ENCODE measurements at places on chromosomes 12 and 14. TPM values are rescaled to one million over a fixed set of nuclear protein-coding genes. Genes with fewer than 3 reads are reported as not detected.
A peak's percentile ranks its signal among the peaks of the same experiment; 100 is the strongest.

Gene BRAP
- total RNA-seq: 15.8 TPM

DNA sequence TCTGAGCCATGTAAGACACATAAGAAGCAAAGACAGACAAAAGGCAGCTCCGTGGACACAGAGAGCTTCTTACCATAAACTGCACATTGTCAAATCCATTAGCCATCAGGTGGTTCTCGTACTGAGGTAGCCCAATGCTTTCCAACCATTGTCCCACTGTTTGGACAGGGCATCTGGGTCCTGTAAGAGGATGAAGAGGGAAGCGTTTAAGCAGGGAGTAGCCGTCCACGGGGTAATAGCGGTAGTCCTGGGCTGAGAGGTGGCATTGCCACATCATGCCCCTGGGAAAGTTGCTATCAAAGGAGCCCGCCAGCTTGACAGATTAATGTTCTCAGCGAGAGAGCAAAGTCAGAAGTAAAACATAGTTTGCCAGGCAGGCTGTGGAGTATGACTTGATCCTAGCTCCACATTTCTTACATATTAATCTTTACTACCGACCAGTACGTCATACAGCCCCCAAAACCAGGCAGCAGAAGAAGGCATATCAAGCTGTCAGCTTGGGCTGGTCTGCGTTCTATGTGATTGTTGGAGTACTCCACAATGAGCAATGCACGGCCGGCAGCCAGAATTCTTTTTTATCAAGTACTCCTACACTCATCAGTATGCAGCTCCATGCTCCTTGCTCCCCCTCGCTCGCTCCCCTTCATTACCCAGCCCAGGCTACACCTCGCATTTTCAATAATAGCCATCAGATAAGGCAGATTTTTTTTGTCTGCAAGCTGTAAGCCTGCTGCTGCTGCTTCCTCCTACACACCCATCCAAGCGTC, 493.2 kb upstream of the GARIN6 start:
- no peaks in the 10 kb centered on the region for H3K4me1 ChIP-seq
- no peaks in the 10 kb centered on the region for H3K36me3 ChIP-seq
- H3K27me3 ChIP-seq: no peaks in the 10 kb centered on the region
- H3K4me3 ChIP-seq: no peak overlapping the region
- no peak overlapping the region for H3K27ac ChIP-seq

- H3K27ac ChIP-seq: no peak overlapping the region
- H3K27me3 ChIP-seq: no peaks in the 10 kb centered on the region
- no peaks in the 10 kb centered on the region for H3K36me3 ChIP-seq
- no peak overlapping the region for H3K4me3 ChIP-seq
These were observed 72.5 kb upstream of the ATP2B1 start for GRCh38 chr12:89781156-89781555.

DNA sequence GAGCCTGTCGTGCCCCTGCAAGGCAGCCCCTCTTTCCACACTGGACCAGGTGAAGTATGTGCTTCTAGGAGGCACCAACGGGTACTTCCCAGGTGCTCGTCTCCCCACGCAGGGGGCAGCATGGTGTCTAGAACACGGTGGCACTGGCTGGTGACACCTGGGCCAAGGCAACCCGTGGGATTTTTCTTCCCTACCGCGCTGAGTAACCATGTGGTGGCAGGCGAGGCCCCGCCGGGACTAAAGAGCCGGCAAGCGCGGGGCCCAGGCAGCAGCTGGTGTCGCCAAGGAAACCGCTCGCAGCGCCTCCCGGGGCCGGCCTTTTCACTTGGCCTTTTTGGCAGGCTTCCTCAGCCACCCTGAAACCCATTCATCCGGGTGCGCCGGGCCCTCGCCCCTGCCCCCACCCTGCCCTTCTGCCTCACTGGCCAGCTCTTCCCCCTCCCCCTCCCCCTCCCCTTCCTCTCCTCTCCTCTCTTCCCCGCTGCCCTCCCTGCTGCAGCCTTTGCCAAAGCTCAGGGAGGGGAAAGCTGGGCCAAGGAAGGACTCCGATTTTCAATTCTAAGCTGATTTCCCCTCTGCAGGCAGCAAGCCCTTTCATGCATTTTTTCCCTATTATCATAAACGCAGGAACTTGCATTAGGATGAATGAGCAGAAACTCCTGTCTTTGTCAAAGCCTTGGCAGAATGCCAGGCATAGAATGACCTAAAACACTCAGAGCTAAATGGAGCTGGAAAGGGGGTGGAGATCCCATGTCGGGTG, 81.2 kb downstream of the IRF2BPL start:
- H3K4me1 ChIP-seq: peaks cover 10% of the 10 kb centered on the region
- no peaks in the 10 kb centered on the region for H3K36me3 ChIP-seq
- no peaks in the 10 kb centered on the region for H3K27me3 ChIP-seq
- peak overlapping the region; percentile 48 for H3K27ac ChIP-seq
- peak overlapping the region; percentile 19 for H3K4me3 ChIP-seq
- DNase-seq: peak; percentile 93

Gene LPAR5
- 26.7 TPM for total RNA-seq

Gene SERPINA6
- total RNA-seq: not detected

GRCh38 chr14:55425091-55425490, 13.5 kb upstream of the ATG14 start:
- no peak for DNase-seq
- H3K27me3 ChIP-seq: no peaks in the 10 kb centered on the region
- no peak overlapping the region for H3K4me3 ChIP-seq
- H3K4me1 ChIP-seq: no peaks in the 10 kb centered on the region
- H3K36me3 ChIP-seq: no peaks in the 10 kb centered on the region

Gene CABP1
- not detected for total RNA-seq

DNA sequence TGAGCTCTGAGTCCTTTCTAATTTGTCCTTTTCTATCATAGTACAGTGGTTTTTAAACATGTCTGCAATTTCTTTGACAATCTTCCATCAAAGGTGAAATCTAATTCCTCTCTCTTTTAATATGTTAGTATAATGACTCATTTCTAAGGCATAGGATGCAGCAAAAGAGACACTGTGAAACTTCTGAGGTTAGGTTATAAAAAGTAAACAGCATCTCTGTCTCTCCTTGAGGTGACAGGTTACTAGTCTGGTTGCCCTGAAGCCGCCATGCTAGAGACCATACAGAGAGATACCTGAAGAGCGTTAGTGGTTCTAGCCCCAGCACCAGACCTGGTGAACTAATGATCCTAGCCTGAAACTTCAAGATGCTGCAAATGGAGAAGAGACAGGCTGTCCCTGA, 114.3 kb downstream of the PPM1A start:
- no peak overlapping the region for H3K4me3 ChIP-seq
- H3K27me3 ChIP-seq: no peaks in the 10 kb centered on the region
- DNase-seq: no peak
- no peak overlapping the region for H3K27ac ChIP-seq
- no peaks in the 10 kb centered on the region for H3K4me1 ChIP-seq

DNA sequence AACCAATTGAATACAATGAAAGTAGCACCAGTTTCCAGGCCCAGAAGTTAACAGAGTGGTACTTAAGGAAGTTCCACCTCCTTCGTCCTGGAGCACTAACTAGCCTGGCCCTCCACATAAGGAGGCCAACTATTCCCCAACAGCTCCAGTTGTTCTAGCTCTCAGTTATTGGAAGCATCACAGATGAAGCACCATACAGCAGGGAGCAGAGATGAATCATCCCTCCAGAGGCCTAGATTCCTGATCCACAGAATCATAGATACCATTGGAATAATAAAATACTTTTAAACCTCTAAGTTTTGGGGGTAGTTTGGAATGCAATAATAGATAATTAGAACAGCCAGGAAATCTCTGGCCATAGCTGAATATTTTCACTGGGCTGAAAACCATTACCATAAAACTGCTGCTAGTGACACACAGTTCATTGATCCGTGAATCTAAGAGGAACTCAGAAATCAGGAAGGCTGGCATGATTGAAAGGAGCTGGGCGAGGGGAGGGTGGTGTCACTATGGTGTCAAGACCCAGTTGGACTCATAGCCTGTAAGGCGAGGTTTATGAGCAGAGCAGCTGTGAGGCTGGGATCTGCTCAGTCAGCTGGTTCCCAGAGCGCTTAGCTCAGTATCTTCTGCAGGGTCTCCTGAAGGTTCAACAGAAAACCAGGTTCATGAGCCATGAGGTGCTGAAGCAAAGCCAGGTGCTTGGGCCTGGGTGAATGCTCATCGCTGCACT, 371.4 kb upstream of the TMTC1 start:
- no peak overlapping the region for H3K27ac ChIP-seq
- H3K36me3 ChIP-seq: no peaks in the 10 kb centered on the region
- no peak overlapping the region for H3K4me3 ChIP-seq
- no peak for DNase-seq
- no peaks in the 10 kb centered on the region for H3K27me3 ChIP-seq

GRCh38 chr12:71873821-71874220, 34.3 kb downstream of the TBC1D15 start:
- peaks cover 28% of the 10 kb centered on the region for H3K36me3 ChIP-seq
- H3K4me3 ChIP-seq: no peak overlapping the region
- no peak overlapping the region for H3K27ac ChIP-seq
- DNase-seq: no peak
- H3K4me1 ChIP-seq: no peaks in the 10 kb centered on the region
- H3K27me3 ChIP-seq: no peaks in the 10 kb centered on the region

DNA sequence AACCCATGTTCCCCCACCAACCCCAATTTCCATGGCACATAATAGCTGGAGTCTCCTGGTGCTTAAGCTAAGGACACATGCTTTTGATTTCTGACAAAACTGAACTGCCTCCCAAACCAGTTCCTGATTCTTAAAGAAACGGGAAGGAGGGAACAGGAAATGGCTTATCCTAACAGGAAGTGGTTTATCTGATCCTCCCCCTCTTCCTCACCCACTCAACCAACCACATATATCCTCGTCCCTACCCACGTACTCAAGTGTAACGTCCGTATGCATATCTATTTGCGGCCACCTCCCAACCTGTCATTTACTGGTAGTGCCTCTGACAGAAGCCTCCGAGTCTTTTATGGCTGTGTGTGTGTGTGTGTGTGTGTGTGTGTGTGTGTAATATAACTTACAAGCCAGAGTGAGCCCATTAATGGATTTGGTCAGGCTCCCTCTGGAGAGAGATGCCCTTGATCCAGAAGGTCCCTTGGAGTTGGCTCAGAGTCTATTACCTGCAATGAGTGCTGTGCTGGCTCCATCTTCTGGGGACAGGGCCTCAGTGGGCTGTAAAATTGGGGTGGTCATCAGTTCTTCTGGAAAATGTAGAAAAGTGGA, 7.7 kb downstream of the DAZAP2 start:
- DNase-seq: no peak
- H3K4me3 ChIP-seq: no peak overlapping the region
- H3K36me3 ChIP-seq: no peaks in the 10 kb centered on the region
- H3K4me1 ChIP-seq: no peaks in the 10 kb centered on the region

GRCh38 chr12:51388069-51388799, 3.0 kb downstream of the GALNT6 start:
- no peaks in the 10 kb centered on the region for H3K36me3 ChIP-seq
- H3K4me3 ChIP-seq: no peak overlapping the region
- no peak for DNase-seq
- no peak overlapping the region for H3K27ac ChIP-seq
- H3K4me1 ChIP-seq: peaks cover 27% of the 10 kb centered on the region

Gene TEX22
- total RNA-seq: 1.6 TPM

- H3K27me3 ChIP-seq: no peaks in the 10 kb centered on the region
- H3K4me1 ChIP-seq: peaks cover 50% of the 10 kb centered on the region
- DNase-seq: no peak
- H3K36me3 ChIP-seq: no peaks in the 10 kb centered on the region
These were observed 27.1 kb downstream of the DAD1 start for GRCh38 chr14:22561661-22562579.

- no peak overlapping the region for H3K4me3 ChIP-seq
- no peaks in the 10 kb centered on the region for H3K4me1 ChIP-seq
- no peak overlapping the region for H3K27ac ChIP-seq
These were observed 52.6 kb upstream of the PPFIA2 start for GRCh38 chr12:81811778-81812125.

GRCh38 chr14:34980337-34980900, 2.4 kb upstream of the SRP54 start:
- no peak for DNase-seq
- no peaks in the 10 kb centered on the region for H3K27me3 ChIP-seq
- H3K4me1 ChIP-seq: no peaks in the 10 kb centered on the region
- no peaks in the 10 kb centered on the region for H3K36me3 ChIP-seq
- peak overlapping the region; percentile 94 for H3K27ac ChIP-seq

- H3K4me1 ChIP-seq: no peaks in the 10 kb centered on the region
- H3K36me3 ChIP-seq: no peaks in the 10 kb centered on the region
- H3K27ac ChIP-seq: no peak overlapping the region
- H3K4me3 ChIP-seq: no peak overlapping the region
These were observed 38.0 kb downstream of the CNTN1 start for GRCh38 chr12:40730281-40730680.

DNA sequence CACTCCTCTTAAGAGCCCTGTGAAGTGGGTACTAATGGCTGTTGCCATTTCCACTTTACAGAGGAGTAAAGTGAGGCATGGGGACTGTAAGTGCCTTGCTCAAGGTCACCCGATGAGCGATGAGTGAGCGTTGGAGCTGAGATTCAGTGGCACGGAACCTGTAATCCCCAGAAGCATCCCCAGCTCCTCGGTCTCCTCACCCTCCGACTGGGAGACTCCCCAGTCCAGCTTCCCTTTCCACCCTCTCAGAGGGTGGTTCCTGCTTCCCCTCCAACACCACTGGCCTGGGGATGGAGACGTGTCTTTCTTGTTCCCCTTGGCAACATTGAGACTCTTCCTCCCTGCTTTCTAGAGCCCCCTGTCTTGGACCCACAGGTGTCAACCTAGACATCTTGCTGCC, 32.6 kb downstream of the TMEM63C start:
- DNase-seq: no peak
- H3K4me3 ChIP-seq: no peak overlapping the region
- no peaks in the 10 kb centered on the region for H3K4me1 ChIP-seq
- H3K27ac ChIP-seq: no peak overlapping the region
- H3K27me3 ChIP-seq: no peaks in the 10 kb centered on the region

DNA sequence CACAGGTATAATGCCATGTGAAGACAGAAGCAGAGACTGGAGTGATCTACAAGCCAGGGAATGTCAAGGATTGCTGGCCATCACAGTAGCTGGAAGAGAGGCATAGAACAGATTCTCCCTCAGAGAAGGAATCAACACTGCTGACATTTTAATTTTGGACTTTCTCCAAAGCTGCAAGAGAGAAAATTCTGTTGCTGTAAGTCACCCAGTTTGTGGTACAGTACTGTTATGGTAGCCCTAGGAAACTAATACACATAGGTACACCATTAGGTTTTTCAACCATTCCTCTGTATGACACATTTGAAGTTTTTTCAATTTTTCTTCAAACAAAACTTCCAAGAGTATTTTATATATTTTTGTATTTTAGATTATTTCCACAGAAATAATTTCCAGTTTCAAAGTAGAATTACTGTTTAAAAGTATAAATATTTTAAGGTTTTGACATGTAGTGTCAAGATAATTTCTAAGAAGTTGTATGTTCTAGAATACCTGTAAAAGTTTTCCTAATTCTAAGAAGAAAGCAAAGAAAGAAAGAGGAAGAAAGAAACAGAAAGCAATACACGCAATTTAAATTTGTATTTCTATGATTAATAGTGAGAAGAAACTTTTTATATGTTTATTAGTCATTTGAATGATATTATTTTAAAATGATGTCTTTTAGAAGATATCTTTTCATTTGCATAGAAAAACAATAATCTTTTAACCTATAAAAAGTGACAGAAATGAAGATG, 64.9 kb upstream of the CATSPERB start:
- H3K4me3 ChIP-seq: no peak overlapping the region
- no peak overlapping the region for H3K27ac ChIP-seq
- H3K4me1 ChIP-seq: no peaks in the 10 kb centered on the region
